Stimulated activated CD4-positive, alpha-beta T cell treated with anti-CD3 and anti-CD28 coated beads, Interleukin-12 subunit alpha, Interleukin-12 subunit beta, amount 100 ng/mL, for 24 hours (primary cell): ENCODE measurements at places on chromosomes 11 and 22.

- DNase-seq: no peak
Observed at GRCh38 chr11:94424662-94425061, 23.4 kb upstream of the GPR83 start.

DNA sequence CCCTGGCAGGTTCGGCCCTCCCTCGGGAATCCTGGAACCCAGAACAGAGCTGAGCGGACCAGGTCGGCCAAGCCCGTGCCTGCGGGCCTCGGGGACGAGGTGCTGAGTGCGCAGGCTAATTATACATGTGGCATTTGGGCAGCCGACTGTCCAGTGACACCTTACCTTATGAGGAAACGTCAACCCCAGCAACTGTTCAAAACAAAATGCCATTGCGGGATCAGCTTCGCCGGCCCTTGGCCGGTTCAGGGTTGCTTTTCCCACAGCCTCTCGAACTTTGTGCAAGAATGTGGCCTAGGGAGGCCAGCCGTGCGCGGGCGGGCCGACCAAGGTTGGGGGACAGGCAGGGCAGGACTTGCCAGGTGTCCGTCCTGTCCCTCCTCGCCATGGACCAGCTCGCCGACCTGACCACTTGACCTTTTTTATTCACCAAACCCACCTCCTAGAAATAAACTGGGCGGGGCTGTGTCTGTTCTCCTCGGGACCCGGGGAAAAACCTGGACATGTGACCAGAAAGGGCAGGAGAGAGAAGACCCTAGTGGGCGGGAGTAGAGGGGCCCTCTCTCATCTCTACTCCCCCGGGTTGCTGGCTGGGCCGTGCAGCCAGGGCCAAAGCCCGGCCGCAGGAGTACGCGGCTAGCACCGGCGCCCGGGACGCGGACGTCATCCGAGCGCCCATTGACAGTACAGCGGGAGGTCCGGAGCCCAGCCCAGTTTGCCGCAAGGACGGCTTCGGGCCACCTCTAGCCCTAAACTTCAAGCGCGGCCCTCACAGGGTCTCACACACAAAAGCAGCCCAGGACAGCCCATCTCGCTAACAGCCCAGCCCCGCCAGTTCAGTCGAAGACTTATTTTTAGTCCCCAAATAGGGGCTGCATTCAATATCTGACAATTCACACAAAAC lies 134.3 kb upstream of the C11orf58 start:
- no peak for DNase-seq

- DNase-seq: no peak
Observed at GRCh38 chr11:92702037-92702804, 267.2 kb upstream of the MTNR1B start.

GRCh38 chr11:64453466-64453865 lies 94.5 kb downstream of the RPS6KA4 start:
- DNase-seq: no peak

- no peak for DNase-seq
Observed at GRCh38 chr22:23268877-23269276, 88.6 kb downstream of the BCR start.

DNA sequence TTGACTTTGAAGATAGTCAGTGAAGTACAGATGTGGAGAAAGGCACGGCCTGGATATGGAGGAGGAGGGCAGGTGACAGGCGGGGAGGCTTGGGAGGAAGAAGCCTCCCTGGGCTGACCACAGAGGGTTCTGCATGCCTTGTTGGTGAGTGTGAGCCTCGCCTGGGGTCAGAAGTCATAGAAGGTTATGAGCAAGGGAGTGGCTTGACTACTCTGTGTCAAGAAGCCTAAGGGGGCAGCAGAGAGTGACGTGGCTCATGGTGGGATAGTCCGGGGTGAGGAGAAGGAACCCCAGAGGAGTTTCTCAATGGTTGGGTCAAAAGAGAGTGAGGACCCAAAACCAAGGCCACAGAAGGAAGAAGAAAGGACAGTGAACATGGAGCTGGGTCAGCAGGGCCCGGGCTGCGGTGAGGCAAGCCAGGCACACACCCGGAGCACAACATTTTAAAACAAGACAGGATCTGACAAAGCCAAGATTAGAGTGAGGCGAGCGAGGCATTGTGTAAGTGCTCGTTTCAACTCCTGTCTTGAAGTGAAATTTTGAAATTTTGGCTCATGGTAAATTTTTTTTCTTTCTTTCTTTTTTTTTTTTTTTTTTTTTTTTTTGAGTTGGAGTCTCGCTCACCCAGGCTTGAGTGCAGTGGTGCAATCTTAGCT lies 31.9 kb downstream of the PDGFB start:
- no peak for DNase-seq

DNA sequence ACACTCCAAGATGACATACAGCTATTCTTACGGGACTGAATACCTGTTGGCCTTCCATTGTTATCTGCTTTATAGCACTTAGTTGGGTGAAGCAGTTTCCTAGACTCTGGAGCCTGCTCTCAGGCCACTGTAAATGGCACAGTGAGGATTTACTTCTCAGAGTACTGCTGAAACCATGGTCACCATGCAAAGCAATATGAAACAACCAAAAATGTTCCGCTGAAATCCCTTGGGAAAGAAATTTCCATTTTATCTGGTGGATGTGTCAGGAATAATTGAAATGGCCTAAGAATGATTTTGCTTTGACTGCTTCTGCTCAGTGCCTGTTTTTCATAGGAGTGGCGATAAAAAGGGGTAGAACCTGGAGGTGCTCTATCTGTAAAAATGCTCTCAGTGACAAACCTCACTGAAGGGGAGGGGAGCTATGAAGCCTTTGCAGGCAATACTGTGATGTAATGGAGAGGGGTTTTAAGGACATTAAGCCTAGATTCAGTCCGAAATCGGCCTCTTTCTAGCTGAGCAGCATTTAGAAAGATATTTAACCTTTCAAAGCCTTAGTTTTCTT lies 651.6 kb upstream of the ANO5 start:
- no peak for DNase-seq

DNA sequence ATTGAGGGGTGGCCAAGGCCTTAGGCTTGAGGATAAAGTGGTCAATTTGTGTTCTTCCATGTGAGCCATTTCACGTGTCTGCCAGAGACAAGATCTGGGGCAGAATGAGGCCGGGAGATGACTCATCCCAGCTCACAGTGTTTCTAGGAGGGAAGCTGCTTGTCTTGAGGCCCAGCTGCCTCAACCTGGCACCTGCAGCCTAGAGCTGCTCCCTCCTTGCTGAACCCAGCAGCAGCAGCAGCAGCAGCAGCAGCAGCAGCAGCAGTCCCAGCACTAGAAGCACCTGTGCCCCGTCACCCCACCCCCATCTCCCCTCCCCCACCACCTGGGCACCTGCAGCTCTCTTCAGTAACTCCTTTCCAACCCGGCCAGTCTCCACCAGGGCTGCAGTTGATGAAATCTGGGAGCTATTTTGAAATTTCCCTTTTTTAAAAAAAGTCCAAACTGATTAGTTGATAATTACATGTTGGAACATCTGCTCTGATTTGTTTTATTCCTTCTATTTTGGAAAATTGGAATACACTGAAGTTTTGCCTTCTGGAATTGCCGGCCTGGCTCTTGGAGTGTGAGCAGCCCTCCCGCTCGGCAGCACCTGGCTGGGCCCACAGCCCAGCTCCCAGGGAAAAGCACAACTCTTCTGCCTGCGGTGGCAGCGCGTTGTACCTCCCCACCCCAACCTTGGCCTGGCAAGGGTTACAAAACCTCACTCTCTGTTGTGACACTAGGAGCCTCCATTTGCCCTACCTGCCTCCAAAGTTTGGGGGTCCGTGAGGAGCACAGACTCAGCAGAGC lies 143.5 kb downstream of the NXPE2 start:
- DNase-seq: no peak

DNA sequence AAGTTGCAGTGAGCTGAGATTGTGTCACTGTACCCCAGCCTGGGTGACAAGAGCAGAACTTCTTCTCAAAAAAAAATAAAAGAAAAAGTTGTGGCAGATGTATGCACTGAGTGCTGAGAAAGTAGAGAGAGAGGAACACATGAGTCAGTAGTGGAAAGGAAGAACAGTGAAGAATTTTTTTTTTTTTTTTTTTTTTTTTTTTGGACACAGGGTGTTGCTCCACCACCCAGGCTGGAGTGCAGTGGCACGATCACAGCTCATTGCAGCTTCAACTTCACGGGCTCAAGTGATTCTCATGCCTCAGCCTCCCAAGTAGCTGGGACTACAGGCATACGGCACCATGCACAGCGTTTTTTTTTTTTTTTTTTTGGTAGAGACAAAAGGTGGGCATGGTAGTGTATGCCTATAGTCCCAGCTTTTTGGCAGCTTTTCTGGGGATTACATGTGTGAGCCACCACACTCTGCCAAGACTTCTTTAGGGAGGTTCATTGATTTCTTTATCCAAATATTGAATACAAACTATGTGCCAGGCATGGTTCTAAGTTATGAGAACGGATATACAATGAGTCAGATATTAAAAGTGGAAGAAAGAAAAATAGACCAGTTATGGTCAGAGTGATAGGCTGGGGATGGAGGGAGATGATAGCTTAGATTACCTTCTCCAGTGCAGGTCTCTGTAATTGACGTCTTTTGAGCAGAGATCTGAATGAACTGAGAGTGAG lies 62.0 kb downstream of the YAP1 start:
- DNase-seq: no peak

DNA sequence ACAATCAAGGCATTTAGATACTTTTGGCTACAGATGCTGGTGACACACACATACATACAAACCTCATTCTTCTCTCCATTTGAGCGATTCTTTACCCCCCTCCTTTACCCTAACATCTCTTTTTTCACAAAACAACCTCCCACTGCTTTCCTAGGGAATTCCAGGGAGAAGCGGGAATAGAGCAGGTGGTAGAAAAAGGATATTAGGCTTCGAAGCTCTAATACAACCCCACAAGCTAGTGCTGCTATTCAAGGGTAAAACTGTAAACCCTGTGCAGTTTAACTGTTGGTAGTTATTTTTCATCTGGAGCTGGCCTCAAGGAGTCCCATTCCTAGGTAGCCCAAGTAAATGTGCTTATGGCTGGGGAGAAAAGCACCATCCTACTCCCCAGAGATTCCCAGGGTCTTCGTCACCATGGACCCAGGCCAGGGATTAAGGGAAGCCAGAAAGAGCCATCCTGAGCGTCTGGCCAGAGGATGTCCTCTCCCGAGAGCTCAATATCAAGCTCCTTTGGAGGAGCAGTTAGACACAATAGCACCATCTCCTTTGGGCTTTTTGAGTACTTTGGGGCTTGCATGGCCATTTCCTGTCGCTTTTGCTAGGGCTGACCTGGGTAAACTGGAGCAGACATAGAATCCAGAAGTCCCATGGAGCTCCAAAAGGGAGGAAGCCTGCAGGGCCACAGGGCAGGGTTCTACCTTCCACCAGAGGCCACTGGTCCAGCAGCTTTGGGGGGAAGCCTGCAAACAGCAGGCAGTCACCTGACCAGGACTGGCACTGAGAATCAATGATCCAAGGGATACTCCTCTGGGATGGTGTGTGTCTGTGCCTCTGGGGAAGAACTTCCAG lies 3.1 kb downstream of the MAML2 start:
- no peak for DNase-seq

GRCh38 chr22:28771195-28771791 lies 1.2 kb upstream of the CCDC117 start:
- DNase-seq: no peak

DNA sequence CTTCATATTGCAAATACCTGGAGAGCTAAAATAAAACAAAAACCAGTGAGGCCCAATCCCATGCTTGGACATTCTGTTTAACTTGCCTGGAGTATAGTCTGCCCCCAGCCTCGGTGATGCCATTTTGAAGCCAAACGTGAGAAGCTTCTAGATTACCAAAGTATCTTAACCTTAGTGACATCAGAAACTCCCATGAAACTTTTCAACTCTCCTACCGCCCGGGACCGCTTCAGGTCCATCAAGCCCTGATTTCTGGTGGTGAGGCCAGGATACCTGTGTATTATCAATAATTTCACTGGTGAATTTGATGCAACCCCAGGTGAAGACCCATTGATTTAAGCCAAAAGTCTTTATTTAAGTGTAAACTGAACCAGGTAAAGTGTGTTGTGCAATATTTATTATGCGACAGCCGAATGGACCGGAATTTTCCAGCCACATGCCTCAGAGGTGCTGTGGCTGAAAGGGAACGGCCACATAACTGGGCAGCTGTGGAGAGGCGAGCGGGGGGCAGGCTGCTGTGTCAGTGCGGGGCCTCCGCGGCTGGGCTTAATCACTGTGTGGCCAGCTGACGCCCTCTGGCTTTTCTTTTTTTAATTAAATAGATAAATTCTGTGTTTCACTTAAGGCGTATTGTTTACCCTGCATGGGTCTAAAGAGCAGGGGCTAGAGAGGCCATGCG lies 385.5 kb upstream of the B3GAT1 start:
- DNase-seq: no peak

GRCh38 chr22:25403284-25403810 lies 161.1 kb upstream of the GRK3 start:
- DNase-seq: no peak
